ENCODE measurements at places on chromosomes 6 and 20.

DNA sequence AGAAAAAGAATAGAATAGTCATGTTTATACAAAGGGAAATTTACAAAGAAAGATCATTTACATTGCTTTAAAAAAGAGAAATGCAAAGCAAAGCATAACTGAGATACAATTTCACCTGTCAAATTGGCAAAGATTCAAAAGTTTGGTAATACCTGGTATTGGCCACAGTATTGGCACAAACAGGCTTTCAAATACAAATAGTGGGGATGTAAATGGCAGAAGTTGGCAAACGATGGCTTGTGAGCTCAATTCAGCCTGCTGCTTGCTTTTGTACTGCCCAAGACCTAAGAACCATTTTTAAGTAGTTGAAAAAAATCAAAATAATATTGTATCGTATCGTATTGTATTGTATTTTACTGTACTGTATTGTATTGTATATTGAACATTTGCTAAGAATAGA, 194.5 kb upstream of the JAG1 start:
- no peak for DNase-seq

GRCh38 chr6:107692351-107692750, 131.8 kb downstream of the SCML4 start:
- no peak for DNase-seq

- no peak for DNase-seq
These were observed 537 bp downstream of the PPIL4 start for GRCh38 chr6:149545258-149545753.

DNA sequence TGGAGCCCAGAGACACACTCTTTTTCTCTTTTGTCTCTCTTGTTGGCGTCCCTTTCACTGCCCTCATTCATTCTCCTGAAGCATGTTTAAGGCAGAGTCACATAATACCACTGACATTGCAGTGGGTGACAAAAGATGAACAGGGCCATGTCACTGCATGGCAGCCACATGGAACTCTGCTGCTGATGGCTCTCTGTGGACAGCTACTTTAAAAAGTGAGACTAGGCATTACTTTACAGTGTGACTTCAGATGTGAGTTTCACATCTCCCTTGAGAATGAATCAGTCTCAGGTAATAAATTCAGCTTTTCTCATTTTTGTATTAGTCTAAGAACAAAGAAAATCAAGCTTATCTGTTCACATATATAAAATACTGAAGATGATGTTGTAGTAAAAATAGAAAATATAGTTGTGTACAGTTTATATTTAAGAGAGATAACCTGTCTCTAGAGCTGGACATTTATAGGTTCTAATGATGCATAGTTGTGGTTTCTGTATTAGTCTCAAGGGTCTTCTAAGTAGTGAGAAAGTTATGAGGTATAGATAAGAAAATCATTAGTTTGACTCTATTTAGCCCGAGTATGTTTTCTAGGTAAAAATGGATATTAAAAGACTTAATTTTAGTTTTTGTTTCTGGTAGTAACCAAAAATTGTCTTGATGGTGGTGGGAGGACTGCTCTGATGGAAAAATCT, 6.1 kb downstream of the MRS2 start:
- DNase-seq = no peak

DNA sequence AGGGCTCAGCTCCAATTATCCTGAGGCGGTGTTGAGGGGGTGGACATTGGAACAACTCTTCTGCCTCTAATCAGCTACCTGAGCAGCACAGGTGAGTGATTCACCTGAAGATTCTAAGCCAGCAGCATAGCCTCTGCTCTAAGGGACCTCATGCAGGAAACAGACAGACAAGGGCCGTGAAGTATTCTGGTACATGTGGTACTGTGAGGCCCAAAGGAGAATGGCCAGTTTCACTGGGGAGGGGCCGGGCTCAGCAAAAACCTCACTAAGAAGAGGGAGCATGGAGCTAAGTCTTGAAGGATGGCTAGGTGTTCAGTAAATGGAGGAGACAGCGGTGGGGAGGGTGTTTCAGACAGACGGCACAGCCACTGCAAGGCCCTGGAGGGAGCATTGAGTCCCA, 58.5 kb upstream of the CCDC167 start:
- no peak for DNase-seq

DNA sequence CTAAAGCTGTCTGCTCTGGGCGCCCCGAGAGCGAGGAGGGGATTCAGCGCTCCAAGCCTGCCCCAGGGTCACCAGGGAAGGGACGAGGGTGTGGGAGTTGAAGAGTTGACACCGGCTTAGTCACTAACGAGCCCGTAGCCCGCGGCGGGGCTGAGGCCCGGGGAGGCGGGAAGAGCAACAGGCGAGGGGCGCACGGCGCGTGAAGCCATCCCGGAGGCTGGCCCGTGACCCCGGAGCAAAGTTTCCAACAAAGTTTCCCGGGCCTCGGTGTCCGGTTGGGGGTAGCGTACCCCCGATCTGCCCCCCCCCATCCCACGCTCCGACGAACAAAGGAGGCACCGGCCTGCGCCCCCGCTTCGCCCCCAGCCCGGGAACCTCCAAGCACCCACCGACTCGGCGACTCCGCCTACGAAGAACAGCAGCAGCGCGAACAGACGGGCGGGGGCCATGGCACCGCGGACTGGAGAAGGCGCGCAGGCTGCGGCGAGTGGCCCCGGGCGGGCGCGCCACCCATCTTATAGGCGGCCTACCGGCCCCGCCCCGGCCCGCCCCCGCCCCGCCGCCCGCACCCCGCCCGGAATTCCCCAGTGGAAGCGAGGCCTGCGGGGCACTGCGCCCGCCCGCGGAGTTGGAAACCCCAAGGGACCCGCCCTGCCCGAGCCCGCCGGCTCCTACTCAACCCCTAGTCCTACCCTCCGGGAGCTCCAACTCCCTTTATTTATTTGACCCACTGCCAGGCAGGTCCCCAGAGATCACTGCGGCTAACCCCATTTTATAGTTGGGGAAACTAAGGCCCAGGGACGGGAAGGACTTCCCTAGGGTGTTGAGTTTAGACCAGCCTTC, at the start of gene SDC4:
Gene SDC4, minus strand, starts transcription at position 489 of the 843 bp plus-strand sequence. Its CDS starts 40 bp downstream, at position 449.
- DNase-seq = no peak

DNA sequence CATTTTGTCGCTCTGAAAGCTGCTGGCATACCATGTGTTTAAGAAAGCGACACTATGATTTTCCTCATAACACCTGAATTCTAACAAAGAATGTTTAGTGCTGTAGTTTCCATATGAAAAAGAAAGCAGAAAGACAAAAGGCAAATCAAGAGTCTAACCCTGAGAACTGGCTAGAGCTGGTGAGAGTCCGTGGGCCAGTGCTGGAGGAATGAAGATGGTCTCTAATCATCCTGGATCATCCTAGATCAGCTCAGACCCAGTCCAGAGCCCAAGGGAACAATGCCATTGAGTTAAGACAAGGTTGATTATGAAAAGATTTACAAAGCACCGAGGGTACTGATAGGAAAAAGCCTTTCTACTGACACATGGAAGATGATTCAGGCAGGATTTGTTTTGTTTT, 73.0 kb upstream of the MYLIP start:
- DNase-seq = no peak

- no peak for DNase-seq
These were observed 683.7 kb downstream of the EPM2A start for GRCh38 chr6:145051661-145052060.

- DNase-seq = no peak
These were observed 1.5 kb upstream of the STX16 start for GRCh38 chr20:58649288-58650180.

GRCh38 chr6:4289770-4290320, 154.5 kb upstream of the ECI2 start:
- DNase-seq = no peak

- no peak for DNase-seq
These were observed 152.0 kb upstream of the PTPN1 start for GRCh38 chr20:50358166-50358565.

GRCh38 chr6:11428895-11429294, 108.7 kb upstream of the TMEM170B start:
- no peak for DNase-seq

- no peak for DNase-seq
These were observed 5.6 kb upstream of the VNN2 start for GRCh38 chr6:132763269-132763668.

DNA sequence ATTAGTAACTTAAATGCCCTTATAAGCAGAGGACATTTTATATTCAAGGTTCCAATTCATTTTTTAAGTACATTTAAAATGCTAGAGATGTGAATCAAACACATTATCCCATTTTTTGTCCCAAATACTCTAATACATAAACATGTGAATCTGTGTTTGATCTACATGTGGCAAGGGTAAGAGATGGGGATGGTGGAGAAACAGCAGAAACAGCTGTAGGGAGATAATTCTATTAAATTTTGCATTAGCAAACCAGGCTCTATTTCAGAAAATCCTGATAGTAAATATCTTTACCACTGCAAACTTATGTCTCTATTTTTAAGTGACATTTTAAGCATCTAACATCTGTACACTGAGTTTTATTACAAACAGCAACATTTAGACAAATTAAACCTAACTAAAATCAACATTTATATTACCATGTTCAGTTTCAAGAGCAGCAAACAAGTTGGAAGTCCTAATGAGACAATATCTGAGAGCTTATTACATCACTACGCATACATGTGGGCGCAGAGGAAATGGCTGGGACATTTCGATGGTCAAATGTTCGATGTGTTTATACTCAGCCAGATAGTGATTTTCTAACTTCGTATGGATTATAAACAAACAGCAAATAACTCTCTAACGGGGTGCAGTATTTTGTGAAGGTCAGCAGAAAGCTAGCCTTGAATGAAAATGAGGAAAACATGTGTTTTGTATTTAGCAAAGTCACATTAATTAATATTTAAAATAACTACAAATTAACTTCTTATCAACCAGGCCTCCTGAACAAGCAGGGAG, 165.1 kb downstream of the GJA1 start:
- no peak for DNase-seq

DNA sequence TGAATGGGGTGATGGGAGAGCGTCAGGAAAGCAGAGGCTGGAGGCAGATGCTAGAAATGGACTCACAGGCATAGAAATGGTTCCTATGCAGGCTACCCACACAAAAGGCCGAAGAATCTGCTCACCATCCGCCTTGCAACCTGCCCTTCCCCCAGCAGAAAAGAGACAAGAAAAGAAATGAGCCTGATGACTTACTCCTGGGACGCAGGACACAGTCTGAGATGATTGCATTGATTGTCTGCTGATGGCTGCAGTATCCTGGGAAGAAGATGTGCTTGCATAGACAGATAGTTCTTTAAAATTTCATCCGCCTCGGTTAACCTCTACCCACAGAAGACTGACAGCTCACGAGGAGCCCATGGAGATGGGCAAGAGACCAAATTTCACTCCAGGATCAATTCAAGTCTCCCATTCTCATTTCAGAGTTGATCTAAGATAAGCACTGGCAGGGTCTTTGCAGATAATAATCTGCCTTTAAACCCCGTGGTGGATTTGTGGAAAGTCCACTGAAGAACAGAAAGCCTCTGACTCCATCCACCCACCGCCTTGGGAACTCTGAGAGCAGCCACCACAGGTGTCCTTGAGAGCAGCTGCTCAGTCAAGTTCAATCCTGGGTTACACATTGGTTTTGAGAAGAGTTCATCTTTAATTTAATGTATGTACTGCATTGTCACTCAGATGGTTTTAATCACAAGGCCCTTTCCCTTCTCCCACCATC, 7.2 kb downstream of the AGPAT4 start:
- DNase-seq = no peak

DNA sequence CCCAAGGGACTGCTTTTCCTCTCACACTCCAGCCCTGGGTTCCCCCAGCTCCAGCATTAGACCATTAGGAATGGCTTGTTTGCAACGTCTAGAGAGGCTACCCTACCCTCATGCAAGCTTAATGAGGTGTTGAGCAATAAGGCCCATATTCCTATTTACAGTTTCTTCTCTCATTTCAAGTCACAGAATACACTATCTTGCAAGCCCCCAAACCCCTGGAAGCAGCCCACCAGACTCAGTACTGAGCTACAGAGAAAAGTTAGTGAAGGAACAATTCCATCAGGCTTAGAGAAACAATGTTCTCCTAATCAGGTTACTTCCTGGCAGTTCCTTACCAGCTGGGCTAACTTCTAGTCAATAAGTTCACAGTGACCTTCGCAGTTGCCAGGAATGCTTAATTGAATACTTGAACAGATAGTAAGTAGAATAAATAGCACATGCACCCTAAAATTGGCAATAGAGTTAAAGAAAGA, 606.5 kb upstream of the NOX3 start:
- DNase-seq = no peak

DNA sequence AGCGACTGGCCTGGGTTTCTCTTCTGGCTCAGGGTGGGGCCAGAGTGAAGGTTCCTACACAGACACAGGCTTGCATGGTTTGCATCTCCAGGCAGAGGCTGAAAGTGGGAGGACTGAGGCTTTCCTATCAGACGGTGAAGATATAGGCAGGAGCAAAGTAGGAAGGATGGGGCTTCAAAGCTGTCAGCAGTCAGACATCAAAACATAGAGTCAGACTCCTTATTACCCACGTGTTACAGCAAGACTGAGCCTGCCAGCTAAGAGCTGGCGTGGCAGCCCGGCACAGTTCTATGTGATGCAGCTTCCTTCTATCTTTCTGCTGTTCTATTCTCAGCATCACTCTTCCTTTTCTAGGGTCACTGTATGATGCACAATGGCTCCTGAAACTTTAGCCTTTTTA, 445.1 kb downstream of the DOK5 start:
- DNase-seq = no peak

DNA sequence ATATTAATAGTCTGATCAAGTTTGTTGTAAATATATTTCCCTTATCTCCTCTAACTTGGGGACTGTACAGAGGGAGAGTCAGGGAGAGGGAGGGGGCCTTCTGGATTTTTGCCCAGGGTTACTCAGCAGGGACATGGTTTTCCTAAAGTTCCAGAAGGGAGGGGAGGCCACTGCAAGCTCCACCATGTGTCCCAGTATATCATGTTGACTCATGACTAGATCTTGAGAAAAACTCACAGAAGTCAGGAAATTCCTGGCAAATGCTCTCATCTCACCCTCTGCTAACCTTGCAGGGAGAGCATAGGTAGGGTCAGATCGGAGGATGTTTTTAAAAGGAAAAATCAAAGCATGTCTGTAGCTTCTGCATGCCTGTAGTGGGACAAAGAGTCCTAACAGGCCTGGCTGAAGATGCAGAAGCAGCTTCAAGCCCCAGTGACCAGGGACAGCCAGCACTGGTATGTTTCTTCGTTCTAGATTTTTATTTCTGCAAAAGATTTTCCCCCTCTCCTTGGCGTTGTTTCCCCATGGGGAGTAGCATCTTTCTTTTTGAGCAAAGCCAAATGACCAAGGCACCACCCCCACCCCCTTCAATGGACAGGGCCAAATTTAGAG, 272.9 kb upstream of the SUPT3H start:
- peak; percentile 34 for DNase-seq
